Umbilical cord (tissue), 2 donors: ENCODE measurements at places on chromosomes 3 and 15.
A peak's percentile ranks its signal among the peaks of the same experiment; 100 is the strongest.

DNA sequence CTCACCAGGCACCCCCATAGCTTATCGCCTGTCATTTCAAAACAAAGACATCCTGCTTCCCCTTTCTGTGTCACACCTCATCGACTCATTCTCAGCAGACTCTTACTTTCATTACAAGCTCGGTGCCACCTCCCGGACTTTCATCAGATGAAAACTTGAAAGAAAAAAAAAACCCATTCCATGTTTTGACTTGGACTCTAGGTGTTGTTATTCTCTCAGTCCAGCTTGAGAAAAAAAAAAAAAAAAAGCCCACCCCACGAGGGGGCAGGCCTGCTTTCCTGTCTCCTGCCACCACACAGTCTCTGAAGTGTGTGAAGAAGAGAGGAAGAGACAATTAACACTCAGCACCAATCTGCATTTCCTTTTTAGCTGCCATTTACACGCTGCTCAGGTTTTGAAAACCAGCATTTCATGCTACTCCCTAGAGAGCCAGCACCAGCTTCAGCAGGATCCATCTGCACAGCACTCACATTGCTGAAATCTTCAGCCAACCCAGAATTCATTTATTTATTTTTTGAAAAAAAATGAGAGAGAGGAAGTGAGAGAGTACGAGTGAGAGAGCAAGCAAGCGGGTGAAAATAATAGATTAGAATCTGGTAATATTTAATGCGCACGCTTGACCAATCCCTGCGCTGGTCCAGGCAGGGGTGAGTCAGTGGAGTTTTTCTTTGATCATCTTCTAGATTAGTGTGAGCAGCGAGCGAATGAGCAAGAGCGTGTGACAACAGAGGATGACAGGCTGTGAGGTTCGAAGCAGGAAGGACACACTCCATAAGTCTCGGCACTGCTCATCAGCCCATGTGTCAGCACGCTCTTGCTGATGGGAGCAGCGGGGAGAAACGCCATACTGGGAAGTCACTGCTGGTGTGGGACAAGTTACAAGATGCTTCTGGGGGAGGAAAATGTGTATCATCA lies 23.5 kb downstream of the ZNF80 start:
- no peak for DNase-seq

DNA sequence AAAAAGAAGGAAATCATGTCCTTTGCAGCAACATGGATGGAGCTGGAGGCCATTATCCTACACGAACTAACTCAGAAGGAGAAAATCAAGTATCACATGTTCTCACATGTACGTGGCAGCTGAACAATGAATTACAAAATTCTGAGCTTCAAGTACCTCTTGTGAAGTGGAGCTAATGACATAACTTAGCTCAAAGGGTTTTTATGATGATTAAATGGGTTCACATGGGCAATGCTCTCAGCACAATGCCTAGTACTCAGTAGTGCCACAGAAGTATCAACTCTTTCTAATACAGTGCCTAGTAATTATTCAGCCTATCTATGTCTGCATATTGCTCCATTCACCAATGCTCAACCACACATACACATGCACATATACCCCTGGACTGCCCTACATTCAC lies 407.5 kb upstream of the WNT5A start:
- no peak for DNase-seq

DNA sequence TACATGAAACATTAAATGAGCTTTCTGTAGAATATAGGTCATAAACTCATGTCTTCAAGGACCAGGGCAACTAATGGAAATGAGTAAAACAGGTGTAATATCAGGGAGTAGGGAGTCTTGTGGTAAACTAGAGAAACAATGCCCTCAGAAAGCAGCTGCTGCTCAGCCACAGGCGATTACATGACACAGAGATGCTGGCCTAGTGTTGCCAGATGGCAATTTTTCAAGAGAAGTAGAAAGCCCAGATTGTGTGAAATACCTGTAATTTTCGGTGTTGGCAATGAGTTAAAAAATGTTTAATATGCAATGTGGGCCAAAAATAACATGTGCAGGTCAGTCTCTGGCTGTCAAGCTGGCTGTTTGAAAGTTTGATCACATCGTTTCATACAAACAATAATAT lies 23.4 kb downstream of the NCEH1 start:
- no peak for DNase-seq

- no peak for DNase-seq
These were observed 458.3 kb upstream of the CBLB start for GRCh38 chr3:106326941-106327695.

- DNase-seq = no peak
These were observed 450.9 kb upstream of the THRB start for GRCh38 chr3:24945563-24945962.

DNA sequence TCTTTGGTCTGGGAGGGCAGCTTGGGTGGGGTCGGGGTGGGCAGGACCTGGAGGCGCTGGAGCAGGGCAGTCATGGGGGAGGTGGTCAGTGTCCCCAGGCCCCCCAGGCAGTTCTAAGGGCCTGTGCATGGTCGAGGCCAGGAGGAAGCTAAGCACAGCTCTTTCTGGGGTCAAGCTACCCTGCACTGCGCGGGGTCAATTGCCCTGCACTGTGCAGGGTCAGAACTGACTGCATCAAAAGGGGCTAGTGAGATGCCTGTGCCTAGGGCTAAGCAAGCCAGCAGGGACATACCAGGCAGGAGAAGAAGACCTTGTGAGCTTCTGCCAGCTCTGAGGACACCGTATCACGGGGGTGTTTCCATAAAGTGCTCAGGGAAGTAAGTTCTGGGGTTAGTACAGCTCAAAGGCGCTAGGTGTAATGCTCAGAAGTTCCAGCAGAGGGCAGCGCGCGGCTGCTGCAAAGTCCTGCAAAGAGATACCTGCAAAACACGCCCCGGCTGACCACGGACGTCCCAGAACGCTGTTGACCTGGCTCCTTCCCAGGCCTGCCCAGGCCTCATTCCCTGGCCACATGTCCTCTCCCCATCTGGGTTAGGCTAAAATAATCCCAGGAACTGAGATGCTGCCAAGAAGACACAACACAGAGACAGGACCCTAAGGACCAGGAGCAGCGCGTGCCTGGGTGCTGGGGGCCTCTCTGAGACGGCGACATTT lies 18.8 kb upstream of the IQSEC1 start:
- DNase-seq = peak; percentile 61
